ENCODE measurements at places on chromosomes 2 and 18. TPM values are rescaled to one million over a fixed set of nuclear protein-coding genes. Genes with fewer than 3 reads are reported as not detected.

CHCHD5 gene
- 27.9 TPM for total RNA-seq

TDRD15 gene
- not detected for total RNA-seq

FAM237A gene
- total RNA-seq: not detected

C2orf80 gene
- not detected for total RNA-seq

UGT1A4 gene
- not detected for total RNA-seq

IL1RL2 gene
- total RNA-seq: 0.11 TPM

LYPD1 gene
- 18.7 TPM for total RNA-seq

HOXD4 gene
- 1.8 TPM for total RNA-seq

DNA sequence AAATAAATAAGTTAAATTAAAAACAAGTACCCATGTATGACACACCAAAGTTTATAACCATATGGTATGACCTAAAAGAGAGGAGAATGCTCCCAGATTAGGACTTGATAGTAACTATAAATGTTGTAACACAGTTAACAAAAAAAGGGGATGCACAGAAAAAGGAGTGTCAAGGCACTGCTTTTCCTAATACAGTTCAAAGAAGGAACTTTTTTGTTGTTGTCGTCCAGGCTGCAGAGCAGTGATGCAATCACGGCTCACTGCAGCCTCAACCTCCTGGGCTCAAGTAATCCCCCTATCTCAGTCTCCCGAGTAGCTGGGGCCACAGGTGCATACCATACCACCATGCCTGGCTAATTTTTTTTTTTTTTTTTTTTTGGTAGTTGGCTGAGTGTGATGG, 2.7 kb downstream of the NARS1 start:
- DNase-seq: no peak

- no peak for DNase-seq
Observed at GRCh38 chr18:56711708-56712445, 60.7 kb downstream of the WDR7 start.

GRCh38 chr2:16168506-16169264, 228.3 kb downstream of the MYCN start:
- no peak for DNase-seq

DNA sequence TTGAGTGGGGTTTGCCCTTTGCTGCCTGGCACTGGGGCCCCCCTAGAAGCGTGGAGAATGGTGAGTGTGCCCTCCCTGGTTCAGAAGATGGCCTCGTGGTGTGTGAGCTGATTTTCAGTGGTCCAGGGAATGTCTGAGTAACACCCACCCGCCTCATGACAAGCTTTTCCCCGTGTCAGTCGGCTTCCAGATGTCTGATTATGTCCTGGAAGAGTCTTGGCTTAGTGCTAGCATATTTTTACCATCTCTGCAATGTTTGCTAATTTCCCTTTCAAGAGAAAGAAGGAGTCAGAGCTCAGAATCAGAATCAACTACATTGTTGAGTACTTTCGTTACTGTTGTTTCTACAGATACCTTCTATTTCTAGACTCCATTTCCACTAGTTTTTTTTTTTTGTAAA, 214.7 kb downstream of the SEPTIN10 start:
- DNase-seq: no peak

DNA sequence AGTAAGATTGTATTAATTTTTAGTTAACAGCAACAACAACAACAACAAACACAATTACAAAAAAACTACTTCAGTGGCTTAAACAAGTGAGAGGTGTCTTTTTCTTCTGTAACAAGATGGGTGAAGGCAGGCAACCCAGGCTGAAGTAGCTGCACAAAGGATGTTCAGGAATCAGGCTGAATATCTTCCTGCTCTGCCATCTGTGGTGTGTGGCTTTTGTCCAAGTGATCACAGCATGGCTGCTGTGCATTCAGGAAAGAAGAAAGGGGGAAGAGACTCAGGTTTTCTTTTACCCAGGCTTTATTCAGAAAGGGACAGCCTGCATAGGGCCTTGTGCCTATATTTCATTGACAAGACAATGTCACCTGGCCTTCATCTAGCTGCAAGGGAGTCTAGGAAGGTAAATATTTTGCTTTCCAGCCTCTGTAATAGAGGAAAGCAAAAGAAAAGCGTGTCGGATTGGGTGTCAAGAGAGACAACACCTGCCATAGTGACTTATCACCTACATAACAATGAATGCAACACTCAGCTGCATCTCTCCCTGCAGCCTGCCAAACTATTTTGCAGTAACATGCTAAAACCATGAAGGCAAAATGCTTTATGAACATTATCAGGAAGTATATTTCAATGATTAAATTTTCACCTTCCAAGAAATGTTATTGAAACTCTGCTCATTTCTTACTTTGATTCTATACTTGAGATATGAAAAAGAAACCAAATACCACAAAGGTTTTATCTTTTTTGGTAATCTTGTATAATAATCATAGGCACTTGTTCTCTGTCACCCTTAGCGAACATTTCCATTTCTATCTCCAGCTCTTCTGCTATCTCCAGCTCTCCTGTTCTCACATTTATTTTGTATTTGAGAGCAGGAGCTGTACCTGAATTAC, 14.6 kb downstream of the G6PC2 start:
- no peak for DNase-seq

- no peak for DNase-seq
Observed at GRCh38 chr18:67876871-67877270, 360.4 kb upstream of the DSEL start.

GRCh38 chr2:34646901-34647300, 1047.8 kb upstream of the FAM98A start:
- DNase-seq: no peak

DNA sequence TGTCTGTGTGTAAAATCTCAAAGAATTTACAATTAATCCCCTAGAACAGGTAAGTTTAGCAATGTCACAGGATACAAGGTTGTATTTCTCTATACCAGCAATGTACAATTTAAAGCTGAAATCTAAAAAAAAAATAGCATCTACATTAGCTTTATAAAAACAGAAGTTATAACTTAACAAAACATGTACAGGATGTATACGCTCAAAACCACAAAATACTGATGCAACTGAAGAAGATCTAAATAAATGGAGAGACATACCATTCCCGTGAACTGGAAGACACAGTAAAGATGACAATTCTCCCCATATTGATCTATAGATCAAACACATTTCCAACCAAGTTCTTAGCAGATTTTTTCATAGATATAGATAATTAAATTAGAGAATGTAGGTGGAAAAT, 17.5 kb upstream of the RANBP2 start:
- DNase-seq: no peak

DNA sequence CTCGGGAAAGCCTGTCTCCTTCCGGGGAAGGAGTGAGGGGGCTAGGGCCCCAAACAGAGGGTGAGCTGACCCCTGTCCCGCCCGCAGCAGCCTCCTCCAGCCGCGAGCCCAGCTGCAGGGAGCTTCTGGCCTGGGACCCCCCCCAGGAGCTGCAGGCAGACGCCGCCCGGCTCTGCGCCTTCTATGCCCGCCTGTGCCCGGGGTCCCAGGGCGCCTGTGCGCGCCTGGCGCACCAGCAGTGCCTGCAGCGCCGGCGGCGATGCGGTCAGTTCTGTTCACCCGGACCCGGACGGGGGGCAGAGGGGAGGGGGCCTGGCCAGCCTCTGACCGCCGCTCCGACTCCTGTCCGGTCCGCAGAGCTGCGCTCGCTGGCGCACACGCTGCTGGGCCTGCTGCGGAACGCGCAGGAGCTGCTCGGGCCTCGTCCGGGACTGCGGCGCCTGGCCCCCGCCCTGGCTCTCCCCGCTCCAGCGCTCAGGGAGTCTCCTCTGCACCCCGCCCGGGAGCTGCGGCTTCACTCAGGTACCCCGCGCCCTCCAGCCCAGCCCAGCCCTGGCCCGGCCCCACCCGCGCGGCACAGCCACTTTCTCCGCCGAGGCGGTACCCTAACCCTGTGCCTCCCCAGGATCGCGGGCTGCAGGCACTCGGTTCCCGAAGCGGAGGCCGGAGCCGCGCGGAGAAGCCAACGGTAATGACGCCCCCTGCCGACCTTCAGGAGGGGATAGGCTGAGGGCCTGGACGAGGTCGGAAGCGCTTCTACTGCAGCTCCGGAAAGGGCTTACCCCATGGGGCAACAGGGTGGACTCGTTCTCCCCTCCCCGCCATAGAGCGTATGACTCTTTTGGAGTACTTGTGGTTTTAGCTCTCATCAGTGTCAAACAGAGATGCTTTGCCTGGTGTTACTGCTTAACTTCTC, 2.0 kb upstream of the CHRND start:
- DNase-seq: peak; percentile 12

DNA sequence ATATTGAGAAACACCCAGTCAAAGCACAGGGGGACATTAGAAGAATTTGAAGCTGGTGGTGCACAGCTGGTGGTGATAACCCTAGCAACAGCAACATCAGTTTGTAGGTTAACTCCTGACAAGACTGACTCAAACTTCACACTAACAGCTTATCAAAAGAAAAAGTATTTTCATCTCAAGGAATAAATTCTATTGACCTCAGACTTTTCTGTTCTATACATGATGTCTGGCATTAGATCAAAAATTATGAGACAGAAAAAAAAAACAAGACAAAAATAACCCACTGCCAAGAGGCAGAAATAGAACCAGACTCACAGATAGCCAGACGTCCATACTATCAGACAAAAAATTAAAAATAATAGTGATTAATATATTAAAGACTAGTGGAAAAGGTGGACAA, 126.1 kb downstream of the COL6A3 start:
- no peak for DNase-seq

DNA sequence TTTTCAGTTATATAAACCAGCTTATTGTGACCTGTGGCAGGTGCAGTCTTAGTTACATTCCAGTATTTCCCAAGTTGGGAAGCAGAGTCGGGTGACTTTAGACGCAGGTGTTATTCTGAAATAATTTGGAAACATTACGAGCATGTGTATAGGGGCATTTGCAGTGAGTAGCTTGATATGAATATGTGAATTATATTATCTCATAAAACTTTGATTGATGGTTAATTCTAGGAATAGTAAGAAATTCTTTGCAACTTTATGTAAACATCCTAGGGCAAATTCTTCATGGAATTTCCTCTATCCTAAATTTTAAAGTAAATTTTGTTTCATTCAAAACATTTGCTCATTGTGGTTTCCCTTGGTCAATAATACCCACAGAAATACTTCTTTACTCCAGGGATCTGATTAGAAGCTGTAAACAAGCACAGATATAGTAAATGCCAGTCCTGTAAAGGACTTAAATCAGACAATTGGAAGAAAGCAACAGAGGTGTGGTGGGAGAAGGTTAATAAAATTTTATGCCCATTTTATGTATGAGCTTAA, 580.6 kb upstream of the CDH2 start:
- DNase-seq: peak; percentile 60
